ENCODE measurements at places on chromosomes 3 and 15. TPM values are rescaled to one million over a fixed set of nuclear protein-coding genes. Genes with fewer than 3 reads are reported as not detected.

- no peak for DNase-seq
These were observed 464.9 kb downstream of the MFSD1 start for GRCh38 chr3:159266779-159267178.

- no peak for DNase-seq
These were observed 23.9 kb downstream of the SLTM start for GRCh38 chr15:58909616-58910015.

DNA sequence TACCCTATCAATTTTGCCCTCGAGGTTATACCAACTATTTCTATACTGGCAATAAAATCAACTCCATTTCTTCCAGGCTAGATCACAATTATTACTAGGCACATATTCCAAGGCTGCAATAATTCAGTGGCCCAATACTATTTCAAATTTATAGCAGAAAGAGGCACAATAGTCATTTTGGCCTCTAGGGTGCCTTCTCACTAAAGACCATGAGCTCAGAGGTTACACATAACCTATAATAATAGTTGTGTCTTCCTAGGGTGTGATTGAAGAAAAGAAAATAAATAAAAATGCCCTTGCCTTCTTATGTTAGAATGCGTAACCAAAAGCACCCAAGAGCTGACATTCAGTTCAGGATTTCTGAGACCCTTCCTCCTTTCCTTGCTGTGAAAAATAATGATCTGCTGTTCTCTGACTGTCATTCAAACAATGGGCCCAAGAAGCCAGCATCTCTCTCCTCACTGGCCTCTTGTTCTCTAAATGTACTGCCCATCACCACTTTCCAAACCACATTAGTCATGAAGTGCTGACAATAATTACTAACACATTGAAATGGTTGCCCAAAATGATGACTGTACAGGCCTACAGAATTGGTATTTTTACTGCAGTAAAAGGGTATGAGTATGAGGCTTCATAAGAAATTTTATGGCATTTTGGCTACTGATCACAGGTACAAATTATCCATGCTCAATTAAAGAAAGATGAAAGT, 244.8 kb downstream of the LRRN1 start:
- no peak for DNase-seq

DNA sequence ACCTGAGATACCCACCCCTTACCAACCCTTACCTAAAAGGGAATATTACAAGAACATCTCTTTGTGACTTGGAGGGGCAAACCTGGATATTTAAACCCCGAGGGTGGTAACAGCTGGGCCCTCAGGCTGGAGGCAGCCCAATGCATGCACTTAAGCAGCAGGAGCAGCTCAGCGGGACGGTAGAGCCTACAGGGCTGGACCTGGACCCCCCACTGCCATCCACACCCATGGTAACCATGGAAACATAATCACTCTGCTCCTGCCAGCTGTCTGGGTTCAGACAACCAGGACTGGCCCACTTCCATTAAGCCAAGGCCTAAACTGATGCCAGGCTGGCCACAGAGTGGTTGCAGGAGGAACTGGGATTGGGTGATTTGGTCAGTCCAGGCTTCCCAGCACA, 52.8 kb downstream of the ETFA start:
- no peak for DNase-seq

DNA sequence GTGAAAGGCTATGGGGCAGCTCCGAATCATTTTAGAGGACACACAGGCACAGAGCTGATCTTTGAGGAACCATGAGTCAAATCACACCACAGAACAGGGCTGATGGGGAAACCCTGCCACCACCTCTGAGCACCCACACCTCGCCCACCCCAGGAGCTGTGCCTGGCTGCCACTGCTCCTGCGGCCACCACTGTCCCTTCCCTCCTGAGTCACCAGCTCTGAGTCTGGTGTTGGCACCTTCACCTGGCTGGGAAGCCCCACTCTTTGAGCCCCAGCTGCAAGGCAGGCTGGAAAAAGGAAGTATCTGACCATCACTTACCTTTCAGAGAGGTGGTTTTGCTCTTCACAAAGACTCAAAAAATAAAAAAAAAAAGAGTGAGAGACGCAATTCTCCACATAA, 63.6 kb upstream of the MEF2A start:
- DNase-seq, result no peak

DNA sequence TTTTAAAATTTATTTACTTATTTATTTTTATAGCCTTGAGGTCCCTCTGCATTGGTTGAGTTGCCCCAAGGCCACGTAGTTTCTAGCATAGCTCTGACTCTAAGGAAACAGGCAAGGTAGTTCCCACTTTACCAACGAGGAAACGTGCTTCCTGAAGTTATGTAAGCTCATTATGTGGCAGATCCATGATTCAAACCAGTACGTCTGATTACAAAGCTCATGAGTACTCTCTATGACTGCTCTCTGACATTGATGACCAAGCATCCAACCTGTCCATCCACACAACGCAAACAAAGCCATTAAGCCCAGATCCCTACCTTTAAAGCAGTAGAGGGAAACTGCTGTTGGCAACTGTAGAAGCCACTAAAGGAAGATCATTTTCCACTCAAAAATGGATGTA, 25.6 kb downstream of the WWTR1 start:
- no peak for DNase-seq

DNA sequence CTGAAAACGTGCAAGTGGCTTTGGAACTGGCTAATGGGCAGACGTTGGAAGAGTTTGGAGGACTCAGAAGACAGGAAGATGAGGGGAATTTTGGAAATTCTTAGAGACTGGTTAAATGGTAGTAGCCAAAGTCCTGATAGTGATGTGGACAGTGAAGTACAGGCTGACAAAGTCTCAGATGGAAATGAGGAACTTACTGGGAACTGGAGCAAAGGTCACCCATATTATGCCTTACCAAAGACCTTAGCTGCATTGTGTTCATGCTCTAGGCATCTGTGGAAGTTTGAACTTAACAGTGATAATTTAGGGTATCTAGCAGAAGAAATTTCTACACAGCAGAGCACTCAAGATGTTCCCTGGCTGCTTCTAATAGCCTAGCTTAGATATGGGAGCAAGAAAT, 28.6 kb upstream of the SERPINI2 start:
- no peak for DNase-seq

The NANOGP8 gene
- total RNA-seq, result not detected

The TTLL13 gene
- 0.39 TPM for total RNA-seq

The ATP10A gene
- total RNA-seq, result 0.31 TPM

The PLSCR1 gene
- 52.7 TPM for total RNA-seq

The CCDC13 gene
- total RNA-seq, result 0.82 TPM

The ST6GAL1 gene
- total RNA-seq, result 3.3 TPM

The SNX22 gene
- 2.3 TPM for total RNA-seq

Data from Panc1 (cell line).